ENCODE measurements at places on chromosomes 7 and 10.

GRCh38 chr10:49187950-49188761 is at the start of gene TMEM273:
TMEM273 (minus strand) TSS chr10:49188391; CDS start chr10:49188336, 55 bp downstream.
- DNase-seq, result peak; percentile 82

DNA sequence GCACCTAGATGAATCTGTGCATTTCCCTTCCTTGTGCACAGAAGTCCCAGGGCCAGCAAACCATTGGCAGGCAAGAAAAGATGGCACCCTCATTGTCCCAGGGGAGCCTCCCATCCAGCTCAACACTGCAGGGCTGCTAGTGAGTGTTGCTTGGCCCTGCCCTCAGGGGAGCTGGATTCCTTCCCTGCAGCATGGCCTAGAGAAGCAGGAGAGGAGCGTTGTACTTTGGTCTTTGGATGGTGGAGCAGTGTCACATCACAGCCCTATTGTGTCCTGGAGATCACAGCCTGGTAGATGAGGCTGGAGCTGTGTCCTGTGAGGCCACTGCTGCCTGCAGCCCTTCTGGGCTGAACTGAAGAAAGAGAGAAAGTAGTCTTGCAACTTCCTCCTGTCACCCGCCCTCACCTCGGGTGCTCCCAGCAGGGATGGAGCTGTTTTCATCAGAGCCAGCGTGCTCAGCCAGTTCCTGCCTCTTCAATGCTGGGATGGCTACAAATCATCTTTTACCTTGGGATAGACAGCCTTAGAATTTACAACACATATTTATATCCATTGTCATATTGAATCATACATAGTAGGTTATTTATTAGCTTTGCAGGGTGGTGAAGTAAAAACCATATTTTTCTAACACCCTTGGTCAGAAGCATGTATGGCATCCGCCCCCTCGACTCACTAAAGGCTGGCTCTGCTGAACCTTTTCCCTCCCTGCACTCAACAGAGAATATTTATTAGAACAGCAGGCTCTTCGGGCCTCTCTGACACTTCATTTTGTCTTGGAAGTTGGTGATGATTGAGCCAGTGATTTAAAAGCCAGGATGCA is 43.1 kb upstream of the FAM180A start:
- no peak for DNase-seq

GRCh38 chr7:26858241-26858715 is 6.1 kb downstream of the SKAP2 start:
- DNase-seq, result no peak

DNA sequence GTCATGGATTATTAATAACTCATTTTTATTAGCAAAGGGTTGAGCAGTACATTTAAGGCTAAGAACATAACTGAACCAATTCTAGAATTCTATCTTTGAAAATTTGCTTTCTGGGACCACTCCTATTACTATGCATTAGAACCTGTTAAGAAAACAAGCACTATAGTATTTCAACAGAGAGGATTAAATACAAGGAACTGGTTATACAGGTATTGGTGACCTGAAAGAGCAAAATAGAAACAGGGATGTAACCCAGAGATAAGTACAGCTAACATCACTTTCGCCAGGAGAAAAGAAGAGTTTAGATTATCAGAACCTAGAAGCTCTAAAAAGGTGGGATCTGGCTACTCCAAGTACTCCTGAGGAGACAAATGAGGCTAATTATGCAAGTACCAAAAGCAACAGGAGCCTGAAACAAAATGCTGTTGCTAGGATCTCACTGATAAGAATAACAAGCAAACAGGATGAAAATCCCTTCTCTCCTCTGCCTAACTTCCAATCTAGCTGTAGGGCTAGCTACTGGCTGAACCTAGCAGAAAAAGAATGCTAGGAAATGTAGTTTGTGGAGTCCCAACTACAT is 32.1 kb upstream of the ELAPOR2 start:
- no peak for DNase-seq

- no peak for DNase-seq
Measured at GRCh38 chr10:57706576-57707299, 561.0 kb downstream of the IPMK start.

- DNase-seq, result no peak
Measured at GRCh38 chr10:69383558-69383957, 33.2 kb downstream of the TACR2 start.

DNA sequence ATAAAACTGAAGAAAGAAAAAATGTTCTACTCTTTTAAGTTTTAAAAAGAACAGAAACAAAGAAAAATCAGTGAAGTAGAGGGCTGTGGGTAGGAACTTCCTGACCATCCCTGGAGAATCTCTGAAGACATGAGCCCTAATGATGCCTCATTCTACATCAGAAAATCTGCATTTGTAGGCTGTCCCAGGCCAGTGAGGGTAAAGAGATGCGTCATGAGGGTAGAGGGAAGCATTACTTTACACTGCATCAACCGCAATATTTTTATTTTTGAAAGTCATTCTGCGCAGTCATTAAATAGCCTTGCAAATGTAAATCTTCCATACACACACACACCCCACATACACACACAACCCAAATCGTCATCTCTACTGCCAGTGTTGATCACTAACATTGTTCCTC is 82.1 kb upstream of the CABCOCO1 start:
- no peak for DNase-seq

GRCh38 chr10:86085686-86086085 is 280.9 kb downstream of the GRID1 start:
- no peak for DNase-seq

- peak; percentile 79 for DNase-seq
Measured at GRCh38 chr10:97542169-97543024, 30.2 kb upstream of the ANKRD2 start.

GRCh38 chr7:159136846-159137245 is 7.8 kb downstream of the VIPR2 start:
- no peak for DNase-seq

DNA sequence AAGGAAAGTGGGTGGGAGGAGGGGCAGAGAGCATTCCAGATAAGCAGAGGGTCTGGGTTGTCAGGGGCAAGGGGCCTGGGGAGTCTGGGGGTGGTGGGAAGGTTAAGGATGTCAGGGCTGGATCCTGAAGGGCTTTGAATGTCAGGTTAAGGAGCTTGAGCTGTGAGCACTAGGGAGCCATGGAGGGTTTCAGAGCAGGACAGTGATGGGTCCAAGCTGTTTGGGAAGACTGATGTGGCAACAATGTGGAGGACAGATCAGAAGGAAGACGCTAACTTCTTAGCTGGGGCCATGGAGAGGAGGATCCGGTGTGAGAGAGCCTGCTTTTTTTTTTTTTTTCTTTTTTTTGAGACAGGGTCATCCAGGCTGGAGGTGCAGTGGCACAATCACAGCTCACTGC is 13.9 kb upstream of the AQP1 start:
- no peak for DNase-seq

- no peak for DNase-seq
Measured at GRCh38 chr7:94450044-94450697, 55.5 kb downstream of the COL1A2 start.

GRCh38 chr10:80447436-80448190 is 6.5 kb upstream of the TSPAN14 start:
- DNase-seq, result no peak

- DNase-seq, result peak; percentile 76
Measured at GRCh38 chr10:86899670-86900276, 57.6 kb downstream of the MMRN2 start.

DNA sequence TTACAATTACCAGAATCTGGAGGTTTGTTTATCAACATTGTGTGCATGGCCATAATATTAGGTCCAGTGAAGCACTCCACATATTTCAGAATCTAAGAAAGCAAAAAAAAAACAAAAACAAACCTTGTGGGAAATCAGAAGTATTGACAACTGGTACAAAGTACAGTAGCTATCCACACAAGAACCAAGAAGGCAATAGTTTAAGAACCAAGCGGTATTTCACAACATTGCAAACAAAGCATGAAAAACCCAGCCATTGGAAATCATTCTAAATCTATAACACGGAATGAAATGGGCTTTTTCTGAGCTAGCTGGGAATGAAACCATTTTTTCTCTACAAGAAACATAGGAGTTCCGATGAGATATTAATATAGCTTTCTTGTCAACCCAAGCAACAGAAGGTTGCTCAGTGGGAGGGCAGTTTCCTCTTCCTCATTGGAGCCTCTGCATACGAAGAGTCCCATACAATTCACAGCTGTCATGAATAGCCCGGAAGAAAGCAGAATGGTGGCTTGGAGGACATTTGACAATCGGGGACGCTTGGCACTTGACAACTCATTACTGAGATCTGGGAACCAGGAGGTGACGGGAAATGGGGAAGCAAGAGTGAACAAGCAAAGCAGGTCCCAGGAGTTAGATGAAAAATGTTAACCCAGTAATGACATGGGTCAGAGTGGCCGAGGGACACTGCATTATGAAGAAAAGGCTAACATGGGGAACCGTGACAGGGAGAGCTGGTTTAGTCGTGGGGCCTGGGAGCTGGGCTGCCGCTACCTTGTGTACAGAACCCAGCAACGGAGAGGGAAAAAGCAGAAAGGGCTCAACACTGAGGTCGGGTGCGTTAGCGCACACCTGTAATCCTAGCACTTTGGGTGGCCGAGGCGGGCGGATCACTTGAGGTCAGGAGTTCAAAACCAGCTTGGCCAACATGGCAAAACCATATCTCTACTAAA is 7.8 kb downstream of the PHYH start:
- no peak for DNase-seq

DNA sequence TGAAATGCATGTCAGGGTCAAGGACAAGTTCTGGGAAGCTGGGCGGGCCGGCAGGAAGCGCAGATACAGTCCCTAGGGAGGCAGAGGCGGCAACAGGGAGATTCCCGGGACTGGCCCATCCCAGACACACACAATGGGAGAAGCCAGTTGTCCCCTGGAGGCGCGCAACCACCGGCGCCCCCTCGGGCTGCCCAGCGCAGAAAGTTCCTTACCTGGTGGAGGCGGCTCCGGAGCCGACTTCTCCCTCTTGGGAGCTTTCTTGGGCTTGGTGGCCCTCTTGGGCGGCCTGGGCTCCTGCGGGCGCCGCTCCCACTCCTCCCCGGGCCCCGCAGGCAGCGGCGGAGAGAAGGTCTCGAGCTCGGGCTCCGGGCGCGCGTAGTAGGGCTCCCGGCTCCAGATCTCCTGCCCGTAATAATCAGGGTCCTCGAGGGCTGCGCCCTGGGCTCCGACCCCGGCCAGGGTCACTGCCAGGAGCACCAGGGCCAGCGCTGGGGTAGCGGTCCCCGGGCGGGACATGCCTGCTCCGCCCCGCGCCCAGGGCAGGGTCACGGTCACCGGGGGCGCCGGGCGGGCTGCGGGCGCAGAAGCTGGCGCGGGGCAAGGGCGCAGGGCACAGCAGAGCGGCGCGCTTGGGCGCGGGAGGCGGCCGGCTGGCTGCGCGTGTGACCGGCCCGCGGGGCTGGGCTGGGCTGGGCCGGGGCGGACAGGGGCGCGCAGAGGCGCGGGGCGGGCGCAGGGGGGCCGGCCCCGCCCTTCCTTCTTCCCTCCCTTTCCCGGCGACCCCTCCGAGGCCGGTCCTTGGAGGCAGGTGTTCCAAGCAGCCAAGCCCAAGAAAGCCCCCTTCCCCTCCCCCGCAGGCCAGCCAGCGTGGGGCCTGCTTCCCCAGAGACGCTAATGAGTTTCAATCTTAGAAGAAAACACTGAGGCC is at the start of gene CPXM2:
CPXM2 (minus strand) TSS at position 664 of the 928 bp plus-strand sequence; CDS start at position 516, 148 bp downstream.
- no peak for DNase-seq

DNA sequence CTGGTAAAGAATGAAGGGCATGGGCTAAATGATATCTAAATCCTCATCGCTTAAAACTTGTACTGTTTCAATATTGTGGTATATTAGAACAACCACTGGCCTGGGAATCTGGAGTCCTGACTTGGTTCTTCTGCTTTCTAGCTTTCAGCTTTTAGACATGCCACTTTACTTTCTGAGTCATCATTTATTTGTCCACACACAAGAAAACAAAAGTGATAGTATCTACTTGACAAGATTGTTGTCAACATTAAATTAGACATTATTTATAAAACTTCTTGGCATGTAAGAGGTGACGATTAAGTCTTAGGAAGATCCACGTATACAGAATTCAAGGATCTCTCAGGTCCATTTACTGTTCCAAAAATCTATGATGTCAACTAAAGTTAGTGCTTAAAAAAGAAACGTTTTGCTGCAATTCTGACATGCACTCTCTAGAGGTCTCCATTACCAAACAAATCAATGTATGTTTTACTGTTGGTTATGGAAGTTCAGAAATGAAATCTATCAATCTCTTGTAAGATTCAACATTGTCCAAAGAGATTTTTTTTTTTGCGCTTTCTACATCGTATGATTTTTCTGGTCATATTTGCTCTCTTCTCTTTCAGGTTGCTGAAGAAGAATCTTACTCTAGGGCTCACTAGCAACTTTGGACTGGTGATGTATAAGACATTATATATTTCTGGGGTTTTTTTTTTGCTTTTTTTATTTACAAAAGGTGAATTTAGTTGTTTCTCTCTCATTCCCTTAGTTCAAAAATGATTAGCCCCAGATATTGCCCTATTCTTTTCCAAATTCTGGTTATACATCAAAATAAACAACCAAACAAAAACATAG is 53.6 kb upstream of the DYNC1I1 start:
- no peak for DNase-seq

- no peak for DNase-seq
Measured at GRCh38 chr7:17103984-17104383, 194.5 kb upstream of the AHR start.

DNA sequence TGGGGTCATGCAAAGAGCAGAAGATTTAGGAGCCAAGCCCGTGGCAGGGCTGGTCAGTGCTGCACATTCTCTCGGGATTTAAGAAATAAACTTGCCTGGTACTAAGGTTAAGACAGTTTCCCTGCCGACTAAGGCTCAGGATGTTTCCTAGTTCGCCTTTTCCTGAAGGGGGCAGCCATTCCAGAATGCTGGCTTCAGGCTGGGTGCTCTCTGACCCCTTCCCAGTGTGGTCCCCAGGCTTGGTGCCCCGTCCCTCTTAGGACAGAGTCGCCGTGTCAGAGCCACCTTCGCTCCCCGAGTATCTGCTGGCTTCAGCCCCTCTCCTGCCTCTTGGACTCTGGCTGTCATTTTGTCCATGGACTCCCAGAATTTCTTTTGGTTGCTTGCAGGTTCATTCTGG is 117.2 kb downstream of the ELFN1 start:
- DNase-seq, result no peak

- DNase-seq, result no peak
Measured at GRCh38 chr7:92586403-92586802, 3.8 kb downstream of the FAM133B start.

DNA sequence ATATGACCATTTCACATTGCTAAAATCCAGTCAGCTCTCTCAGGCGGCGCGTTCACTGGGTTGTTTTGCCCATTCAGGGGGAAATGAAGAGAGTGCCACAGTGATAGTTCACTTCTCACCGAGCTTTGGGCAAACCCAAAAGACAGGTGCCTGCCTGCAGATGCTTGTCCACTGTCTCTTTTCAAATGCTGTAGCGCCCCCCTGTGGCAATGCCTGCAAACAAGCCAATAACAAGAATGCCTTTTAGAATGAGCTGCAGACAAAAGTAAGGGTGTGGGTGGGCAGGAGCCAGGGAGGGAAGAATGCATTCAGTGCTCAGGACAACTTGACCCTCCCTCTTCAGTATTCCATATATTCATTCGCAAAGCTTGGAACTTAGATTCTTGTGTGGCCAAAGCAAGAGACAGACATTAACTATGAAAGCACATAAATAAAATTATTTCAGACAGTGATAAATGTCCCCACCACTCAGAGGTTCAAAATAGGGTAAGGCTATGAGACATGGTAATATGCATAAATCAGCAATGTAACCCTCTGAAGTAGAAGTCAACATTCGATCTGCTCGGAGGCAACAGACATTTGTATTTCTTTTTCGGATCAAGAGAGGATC is 86.9 kb downstream of the JAZF1 start:
- DNase-seq, result peak; percentile 82

Data from sciatic nerve (tissue), 2 donors.